ENCODE measurements at places on chromosomes 5 and 9.

- DNase-seq = no peak
Measured at GRCh38 chr5:115392611-115393010, 96.2 kb upstream of the CCDC112 start.

- DNase-seq = no peak
Measured at GRCh38 chr9:1495282-1496030, 445.3 kb downstream of the DMRT2 start.

DNA sequence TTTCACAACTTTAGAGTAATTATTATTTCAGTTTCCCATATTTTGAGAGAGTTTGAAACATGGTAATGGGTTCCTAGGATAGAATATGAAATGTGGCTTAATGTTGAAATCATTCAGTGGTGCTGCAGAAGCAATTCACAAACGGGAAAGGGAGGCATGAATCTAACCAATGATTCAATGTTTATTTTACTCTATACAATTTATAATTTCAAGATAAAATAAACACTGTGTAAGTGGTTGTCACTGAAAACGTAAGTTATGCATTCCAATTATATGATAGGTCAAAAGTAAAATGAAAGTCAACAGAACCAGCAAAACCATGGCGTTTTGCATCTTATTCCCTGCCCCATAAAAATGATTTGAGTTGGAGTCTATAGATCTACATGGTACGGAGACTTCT is 1207.1 kb upstream of the CDH18 start:
- DNase-seq = no peak

GRCh38 chr9:137049544-137050449 is 3.8 kb upstream of the NPDC1 start:
- DNase-seq = peak; percentile 94

DNA sequence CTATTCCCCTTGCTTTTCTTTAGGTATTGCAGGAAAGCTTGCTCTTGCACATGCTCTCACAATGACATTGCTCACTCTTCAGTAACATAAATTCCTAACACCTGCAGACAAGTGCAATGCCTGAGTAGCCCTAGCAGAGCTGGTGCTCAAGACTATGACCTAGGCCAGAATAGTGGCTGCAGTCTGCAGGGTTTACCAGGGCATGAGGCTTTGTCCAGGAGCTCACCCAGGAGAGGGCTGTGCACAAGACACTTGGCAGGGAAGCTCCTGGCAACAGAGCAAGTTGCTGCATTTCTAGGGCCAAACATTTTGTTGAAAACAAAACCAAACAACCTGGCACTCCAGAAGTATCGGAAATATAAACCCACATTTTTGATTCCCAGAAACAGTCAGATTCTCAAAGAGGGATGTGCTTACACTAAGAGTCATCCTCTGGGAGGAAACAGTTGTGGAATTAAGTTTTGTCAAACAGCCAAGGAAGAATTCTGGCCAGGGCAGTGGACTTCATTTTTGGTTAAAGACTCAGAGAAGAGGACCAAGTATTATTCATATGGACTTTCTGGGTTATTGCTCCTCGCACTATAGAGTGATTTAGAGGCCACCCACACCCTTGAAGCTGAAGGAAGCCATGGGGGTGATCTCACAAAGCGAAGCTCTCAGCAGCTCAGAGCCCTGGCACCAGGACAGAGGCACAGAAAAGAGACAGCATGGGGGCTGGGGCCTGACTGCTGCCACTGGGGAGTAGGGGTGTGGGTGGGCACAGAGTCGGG is 44.9 kb downstream of the MACROH2A1 start:
- no peak for DNase-seq

DNA sequence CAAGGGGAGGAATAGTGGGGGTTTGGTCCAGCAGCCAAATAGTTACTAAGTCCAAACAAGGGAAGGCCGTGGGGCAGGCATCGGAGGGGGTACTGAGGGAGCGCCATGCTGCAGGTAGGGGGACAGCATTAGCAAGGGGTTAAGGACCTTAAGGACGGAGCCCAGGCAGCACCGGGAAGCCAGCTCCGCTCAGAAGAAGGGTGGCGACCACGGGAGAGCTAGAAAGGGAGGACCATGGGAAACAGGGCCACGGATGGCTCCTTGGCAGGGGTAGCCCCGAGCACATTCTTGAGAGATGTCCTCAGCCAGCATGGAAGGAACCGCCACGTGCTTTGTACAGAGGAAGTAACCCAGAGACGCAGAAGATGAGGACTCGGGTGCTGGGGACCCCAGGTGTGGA is 76.2 kb upstream of the STXBP1 start:
- no peak for DNase-seq

- DNase-seq = no peak
Measured at GRCh38 chr9:114448706-114449105, 56.6 kb downstream of the WHRN start.

DNA sequence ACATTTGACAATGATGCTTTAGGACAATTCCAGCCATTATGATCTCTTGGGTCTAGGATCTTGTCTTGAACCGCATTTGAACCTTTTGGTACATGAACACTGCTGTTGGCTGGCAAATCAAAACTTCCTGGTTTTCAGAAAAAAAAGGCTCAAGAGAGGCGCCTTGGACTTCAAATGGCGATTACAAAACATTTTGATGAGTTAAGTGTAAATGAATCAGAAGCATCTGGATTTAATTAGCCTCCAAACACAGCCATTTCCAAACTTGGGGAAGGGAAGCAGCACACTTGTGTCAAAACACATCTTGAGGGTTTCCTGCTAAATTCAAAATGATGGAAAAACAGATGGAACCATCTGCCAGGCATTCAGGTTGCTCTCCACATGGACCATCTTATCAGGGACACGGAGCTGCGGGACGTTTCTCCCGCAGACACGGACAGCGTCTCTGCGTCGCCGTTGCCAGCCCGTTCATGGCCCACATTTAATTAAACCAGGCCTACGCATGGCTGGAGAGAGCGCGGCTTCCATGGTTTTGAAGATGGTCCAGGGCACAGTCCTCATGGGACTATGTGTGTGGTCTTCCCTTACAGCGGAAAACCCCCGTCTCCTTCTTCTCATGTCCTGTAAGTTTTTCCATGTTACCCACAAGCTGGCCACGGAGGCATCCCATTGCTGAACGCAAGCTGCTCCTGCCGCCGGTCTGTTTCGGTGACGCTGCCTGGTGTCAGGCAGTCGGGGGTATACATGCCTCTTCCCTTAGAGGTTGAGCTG is 55.8 kb upstream of the PTCH1 start:
- DNase-seq = no peak

GRCh38 chr9:25658571-25658970 is 19.7 kb downstream of the TUSC1 start:
- DNase-seq = no peak

GRCh38 chr9:115196919-115197318 is 79.0 kb upstream of the TNC start:
- DNase-seq = no peak

GRCh38 chr9:15606643-15607472 is 54.0 kb downstream of the CCDC171 start:
- no peak for DNase-seq

DNA sequence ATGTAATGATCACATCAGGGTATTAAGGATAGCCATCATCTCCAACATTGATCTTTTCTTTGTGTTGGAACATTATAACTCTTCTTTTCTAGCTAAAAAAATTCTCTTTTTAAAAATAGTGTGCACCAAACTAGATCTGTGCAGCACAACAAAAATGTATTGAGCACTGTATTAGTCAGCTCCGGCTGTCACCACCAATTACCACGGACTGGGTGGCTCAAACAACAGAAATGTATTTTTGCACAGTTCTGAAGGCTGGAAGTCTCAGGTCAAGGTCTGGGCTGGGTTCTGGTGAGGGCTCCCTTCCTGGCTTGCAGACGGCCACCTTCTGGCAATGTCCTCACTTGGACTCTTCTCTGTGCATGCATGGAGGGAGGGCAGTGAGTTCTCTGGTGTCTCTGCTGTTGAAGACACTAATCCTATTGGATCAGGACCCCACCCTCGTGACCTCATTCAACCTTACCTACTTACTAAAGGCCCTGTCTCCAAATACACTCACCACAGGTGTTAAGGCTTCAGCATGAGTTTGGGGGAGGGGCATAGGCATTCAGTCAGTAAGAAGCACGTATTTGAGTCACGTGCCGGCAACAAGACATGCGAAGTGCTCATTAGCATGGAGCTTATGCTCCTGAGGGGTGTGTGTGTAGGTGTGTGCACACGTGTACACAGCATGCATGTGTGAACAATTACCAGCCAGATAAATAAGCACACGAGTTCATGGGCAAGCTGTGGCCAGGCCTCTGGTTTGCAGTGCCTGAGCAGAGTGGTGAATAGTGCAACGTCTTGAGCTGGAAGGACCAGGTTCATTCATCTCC is 89.4 kb upstream of the SH3PXD2B start:
- DNase-seq = no peak

GRCh38 chr9:2785060-2785950 is 58.6 kb downstream of the PUM3 start:
- no peak for DNase-seq

- DNase-seq = no peak
Measured at GRCh38 chr9:124343533-124344290, 71.5 kb downstream of the PSMB7 start.

- no peak for DNase-seq
Measured at GRCh38 chr5:97133101-97133500, 9.3 kb downstream of the LIX1 start.

DNA sequence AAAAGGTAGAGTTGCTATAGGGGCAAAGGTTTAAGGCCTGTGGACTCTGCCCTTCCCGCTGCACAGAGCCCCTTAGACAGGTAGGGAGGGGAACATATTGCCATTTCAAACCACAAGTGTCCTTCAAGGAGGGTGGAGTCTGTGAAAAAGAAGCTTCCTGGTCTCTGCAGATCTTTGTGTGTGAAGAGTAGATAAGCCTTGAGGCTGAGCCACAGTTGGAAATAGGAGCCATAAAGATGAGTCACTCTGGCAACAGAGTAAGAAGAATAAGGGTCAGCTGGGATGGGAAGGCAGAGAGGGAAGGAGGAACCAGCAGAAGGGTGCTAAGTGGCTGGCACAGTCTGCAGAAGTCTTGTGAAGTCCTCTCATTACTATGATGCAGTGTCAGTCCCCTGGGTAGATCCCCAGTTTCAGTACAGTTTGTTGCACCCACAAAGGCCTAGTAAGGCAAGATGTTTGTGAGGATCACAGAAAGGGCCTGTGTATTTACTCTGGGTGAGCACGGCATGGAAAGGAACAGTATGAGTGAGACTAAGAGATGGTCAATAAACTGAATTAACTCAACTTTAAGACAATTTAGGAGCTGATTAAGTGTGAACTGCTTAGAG is 18.1 kb downstream of the GRXCR2 start:
- no peak for DNase-seq

DNA sequence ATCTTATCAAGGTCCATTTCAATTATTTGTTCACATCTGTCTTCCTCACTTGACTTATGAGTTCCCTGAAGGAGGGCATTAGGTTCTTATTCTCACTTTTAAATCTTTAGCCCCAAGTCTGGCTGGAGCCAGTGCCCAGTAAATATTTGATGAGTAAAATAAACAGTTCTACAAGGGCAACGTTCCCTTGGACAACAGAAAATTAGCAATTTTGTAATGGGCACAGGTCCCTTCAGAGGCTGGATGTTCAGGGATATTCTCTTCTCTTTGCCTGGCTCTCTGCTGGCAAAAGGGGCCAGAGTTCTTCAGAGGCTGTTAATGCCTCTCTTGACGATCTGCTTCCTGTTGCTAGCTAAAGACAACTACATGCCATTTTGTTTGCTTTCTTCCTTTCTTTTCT is 149.7 kb downstream of the SEMA6A start:
- DNase-seq = no peak

- no peak for DNase-seq
Measured at GRCh38 chr5:158384535-158385481, 525.9 kb upstream of the CLINT1 start.

DNA sequence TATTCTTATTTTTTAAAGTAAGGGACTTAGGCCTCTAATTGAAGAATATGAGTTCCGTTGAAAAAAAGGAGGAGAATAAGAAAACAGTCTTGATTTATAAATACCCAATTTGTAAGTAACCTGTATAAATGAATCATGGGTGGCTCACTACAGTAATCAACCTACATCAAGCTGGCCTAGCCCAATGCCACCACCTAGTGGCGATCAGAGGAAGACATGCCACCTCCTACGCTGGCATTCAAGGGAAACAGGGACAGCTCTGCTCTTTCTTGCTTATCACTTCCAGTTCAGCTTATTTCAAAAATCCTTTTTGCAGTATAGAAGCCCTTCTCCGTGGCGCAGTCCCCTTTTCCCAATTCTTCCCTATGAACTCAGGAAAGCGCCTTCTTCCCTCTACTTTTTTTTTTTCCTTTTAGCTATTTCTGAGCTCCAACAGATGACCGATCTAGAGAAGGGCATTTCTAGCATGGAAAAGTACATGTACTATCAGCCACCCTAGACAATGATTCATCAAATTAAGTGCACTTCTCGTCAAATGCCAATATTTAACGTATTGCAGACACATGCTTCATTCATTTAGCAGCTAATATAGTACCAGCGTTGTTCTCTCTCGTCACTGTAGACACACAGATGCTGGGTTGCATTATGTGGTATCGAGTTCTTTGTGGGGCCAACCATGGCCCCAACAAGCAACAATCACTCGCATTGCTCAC is 28.3 kb downstream of the PTPN3 start:
- peak; percentile 63 for DNase-seq

- DNase-seq = no peak
Measured at GRCh38 chr5:125289606-125290005, 543.2 kb upstream of the ZNF608 start.

- no peak for DNase-seq
Measured at GRCh38 chr5:78050888-78051287, 243.6 kb downstream of the AP3B1 start.

GRCh38 chr5:34043099-34043876 is at the start of gene C1QTNF3:
TSS of gene C1QTNF3 (minus strand) at chr5:34043213. CDS start at chr5:34043125, 88 bp downstream.
- no peak for DNase-seq

- no peak for DNase-seq
Measured at GRCh38 chr9:80040457-80040856, 468.7 kb downstream of the TLE4 start.

DNA sequence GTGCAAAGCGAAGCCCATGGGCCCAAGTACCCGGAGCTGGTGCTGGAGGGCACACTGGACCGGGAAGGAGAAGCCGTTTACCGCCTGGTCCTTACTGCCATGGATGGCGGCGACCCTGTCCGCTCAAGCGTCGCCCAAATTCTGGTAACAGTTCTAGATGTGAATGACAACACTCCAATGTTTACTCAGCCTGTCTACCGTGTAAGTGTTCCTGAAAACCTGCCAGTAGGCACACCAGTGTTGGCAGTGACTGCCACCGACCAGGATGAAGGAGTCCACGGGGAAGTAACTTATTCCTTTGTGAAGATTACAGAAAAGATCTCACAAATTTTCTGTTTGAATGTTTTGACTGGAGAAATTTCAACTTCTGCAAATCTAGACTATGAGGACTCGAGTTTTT is 936 bp downstream of the PCDHGA6 start:
- DNase-seq = no peak

DNA sequence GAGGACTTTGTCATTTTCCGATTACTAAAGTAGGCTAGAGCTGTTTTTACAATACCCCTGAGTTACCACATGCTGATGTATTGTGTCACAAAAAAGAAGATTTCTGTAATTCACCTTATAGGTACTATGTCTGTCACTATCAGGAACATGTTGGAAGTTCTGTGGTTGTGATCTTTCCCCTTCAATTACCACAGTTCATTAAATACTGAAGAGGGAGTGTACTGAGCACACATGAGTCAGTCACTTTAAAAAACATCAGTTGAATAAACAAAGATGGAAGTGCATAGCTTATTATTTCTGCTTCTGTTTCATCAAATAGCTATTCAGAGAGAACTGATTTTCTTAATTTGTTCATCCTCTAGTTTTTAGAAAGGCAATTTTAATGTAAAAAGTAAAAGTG is 31.7 kb downstream of the AP3S1 start:
- no peak for DNase-seq

- no peak for DNase-seq
Measured at GRCh38 chr9:5435912-5436311, 1.8 kb downstream of the PLGRKT start.

GRCh38 chr9:110066929-110067716 is 140.8 kb downstream of the C9orf152 start:
- DNase-seq = no peak

Measured in HuH-7.5 (cell line).